NCI-H187 (cell line): ENCODE measurements at places on chromosomes 2 and 18.
A peak's percentile ranks its signal among the peaks of the same experiment; 100 is the strongest.

DNA sequence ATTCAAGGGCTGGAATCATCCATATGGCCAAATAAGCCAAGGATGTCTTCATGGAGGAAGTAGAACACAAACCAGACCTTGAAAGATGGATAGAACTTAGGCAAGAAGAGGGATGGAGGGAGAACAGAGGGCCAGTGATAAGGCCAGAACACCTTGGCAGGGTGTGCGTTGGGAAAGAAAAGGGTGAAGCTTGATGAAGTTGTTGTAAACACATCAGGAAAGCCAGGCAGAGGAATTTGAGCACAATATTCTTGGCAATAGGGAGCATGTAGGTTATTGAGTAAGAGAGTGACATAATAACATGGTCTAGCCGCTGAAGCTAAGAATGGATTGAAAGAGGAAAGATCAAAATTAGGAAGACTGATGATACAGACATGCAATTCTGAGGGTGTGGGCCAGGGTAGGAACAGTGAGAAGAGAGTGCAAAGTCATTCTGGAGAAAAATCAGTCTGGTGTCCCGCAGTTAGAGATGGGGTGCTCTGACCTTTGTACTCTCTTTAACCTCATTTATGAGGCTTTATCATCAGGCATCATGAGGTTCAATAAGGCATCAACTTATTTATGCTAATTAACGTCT lies 41.0 kb downstream of the SLC14A2 start:
- no peak for DNase-seq

DNA sequence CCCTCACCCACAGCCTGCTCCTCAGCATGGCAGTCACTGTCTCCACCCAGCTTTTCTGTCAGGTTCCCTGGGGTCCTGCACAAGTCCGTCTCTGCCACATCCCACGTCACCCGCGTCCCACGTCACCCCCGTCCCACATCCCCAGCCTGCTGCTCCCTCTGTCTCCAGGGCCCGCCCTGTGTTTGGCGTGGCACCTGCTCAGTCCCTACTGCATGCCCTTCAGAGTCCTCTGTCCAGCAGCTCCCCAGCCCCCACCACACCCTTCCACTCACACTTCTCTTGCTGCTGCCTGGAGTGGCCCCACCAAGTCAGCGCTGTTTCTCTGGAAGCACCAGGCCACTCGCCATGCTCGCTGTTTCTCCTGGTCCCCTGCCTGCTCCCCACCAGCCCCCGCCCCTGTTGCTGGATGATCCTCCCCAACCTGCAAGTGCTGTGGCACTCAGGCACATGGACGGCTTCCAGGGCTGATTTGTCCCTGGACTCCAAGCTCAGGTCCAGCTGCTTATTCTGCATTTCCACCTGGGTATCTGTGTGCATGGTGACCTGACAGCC lies 18.8 kb downstream of the ATG4B start:
- no peak for DNase-seq

DNA sequence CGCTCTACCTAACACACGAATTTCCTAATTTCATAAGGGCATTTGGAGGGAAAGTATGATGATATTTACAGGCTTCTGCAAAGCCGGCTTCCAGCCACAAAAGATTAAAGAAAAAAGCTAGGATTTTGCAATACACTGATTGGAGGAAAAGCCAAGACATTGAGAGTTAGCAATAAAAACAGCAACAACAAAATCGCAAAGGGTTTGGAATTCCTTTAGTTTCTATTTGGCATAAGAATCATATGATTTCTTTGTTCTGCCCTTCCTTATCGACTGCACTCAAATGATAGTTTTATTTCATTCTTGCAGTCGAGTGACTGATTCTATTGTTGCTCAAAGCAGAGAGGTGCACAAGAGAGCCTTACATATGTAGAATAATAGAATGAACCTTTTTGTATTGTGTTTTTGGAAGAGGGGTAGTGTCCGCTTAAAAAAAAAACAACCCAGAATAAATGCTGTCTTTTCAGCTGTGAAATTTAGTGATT lies 3.9 kb upstream of the ZNF532 start:
- no peak for DNase-seq

DNA sequence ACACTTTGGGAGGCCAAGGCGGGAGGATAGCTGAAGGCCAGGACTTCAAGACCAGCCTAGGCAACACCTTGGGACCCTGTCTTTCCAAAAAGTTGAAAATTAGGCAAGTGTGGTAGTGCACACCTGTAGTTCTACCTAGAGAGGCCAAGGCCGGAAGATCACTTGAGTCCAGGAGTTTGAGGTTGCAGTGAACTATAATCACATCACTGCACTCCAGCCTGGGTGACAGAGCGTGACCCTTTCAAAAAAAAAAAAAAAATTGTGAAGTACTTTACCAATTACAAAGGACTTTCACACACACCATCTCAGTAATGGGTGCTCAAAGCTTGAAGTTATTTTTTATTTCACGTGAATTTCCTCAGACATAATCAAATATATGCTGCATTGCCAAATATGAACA lies 65.0 kb downstream of the ATAD2B start:
- no peak for DNase-seq

DNA sequence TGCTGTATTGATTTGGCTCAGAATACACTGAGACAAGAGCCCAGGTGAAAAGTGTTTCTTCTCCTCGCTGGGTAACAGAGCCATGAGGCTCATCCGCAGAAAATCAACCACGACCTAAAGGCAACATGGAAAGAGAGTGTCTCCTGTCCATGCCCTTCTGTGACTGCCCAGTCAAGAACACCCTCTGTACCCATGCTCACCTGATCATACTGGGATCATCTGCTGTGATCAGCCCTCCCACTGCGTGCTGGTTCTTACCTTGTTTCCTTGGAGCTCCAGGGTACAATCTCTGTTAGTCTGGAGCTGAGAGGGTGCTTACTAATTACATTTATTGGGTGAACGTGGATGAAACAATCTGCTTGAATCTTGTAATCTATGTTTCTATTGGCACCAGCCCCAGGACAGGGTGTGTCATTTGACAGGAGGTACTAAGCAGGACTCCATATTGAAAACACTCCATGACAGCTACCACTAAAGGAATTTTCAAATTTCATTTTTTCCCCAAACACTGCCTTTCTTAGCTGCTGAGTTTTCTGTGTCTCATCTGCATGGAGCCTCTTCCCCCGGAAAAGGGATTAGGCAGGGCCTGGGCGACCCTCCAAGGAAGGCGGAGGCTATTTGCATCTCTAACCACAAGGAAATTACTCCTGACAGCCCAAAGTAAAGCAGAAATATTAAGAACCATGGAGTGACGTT lies 39.7 kb upstream of the GRP start:
- no peak for DNase-seq

GRCh38 chr2:34291076-34291475 lies 692.0 kb upstream of the FAM98A start:
- DNase-seq, result no peak

GRCh38 chr18:58536534-58537271 lies 92.2 kb downstream of the ALPK2 start:
- no peak for DNase-seq

DNA sequence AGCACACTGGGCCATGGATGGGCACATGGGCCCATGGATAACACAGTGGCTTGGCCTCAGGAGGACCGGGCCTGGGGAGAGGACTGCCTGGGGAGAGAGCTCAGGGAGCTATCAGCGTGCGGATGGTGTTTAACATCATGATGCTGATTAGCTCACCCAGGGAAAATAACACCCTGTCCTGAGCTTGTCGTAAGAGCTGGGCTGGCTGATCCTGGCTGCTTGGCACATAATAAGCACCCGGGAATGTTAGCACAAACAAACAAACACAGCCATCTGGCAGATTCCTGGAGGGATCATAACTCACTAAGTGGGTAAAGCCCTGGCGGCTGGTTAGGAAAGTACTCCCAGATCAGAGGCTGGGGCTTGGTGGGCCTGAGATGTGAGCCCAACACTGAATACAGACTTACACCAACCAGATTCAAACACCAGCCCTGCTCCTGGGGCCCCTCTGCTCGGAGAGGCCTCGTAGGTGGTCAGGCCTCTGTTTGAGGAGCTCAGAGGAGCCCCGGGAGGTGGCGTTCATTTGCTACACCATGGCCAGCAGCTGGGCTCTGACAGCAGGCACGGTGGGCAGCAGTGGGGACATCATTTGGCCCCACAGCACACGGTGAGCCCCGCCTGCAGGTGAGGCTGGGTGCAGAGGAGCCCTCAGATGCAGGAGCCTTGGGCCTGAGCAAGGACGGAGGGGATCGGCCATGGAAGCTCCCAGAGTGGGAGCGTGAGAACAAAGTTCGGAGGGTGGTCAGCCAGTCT lies 193.4 kb upstream of the HDAC4 start:
- DNase-seq, result no peak

DNA sequence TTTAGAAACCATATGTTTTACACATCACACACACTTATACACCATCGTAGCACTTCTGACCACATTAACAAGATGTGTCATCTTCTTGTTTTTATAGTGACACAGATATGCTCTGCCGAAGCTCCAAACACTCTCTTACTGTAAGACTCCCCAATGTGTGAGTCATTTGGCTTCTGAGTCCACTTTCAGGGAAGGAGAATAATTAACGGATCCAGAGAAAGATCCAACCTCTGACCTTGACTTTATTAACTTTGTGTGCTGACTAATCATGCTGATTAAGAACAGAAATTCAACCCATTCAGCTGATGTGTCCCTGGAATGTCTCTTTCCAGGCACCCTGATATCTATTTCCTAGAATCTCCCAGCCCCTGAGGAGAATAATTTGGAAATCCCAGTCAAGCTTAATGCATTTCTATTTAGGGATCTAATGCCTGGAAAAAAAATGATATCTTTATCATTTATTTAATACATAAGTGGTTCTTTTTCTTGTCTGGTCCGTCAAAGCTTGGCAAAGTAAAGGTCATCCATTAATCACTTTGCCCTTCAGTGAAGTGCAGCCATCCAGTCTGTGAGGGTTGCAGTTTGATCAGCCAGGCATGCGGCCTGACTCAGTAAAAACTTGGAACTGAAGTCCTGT lies 615.8 kb upstream of the SYT4 start:
- DNase-seq, result no peak

DNA sequence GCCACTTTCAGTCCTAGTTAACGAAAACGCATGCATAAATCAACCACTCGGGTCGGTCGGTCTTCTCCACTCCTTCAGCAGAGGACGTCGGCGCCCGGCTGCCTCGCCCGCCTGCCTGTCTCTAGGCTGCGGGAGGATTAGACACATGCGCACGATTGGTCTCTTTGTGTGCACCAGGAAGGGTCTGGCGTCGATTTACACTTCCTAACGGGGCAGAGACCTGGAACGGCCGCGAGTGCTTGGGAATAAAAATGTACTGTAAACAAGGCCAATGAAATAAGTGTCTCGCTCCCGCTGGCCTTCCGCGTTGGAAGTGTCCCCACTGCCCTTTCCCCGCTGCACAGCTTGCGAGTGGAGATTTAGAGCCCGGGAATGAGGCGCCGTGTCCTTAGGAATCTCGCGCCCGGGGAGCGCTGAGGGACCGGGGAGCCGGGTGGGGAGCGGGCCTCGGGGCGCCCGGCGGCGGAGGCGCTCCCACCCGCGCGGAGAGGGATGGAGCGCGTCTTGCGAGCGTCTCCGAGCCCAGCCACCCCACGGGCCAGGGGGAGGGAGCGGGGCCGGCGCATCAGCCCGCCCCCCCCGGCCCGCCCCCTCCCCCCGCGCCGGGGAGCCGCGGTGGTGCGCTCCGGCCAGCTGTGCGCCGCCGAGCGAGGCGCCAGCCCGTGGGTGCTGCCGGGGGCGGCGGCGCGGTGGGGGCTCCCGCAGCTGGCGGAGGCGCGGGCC lies at the start of gene DOK6:
Gene DOK6 (plus strand): TSS at position 636 of the 723 bp plus-strand sequence.
- peak; percentile 63 for DNase-seq

DNA sequence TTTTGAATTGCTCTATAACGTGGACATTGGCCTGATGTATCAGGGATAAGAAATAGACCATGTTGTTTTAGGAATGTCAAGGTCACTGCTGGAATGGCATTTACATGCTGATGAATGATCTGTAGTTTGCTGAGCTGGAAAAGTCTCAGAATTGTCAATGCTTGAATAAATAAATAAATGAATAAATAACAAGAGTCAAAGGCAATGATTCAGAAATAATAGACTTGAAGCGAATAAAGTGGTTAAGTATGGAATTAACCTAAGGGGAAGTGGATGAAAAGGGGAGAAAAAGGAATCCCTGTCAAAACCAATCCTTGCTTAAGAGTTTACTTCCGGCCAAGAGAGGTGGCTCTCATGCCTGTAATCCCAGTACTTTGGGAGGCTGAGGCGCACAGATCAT lies 1620.0 kb downstream of the SUCLG1 start:
- DNase-seq, result no peak

DNA sequence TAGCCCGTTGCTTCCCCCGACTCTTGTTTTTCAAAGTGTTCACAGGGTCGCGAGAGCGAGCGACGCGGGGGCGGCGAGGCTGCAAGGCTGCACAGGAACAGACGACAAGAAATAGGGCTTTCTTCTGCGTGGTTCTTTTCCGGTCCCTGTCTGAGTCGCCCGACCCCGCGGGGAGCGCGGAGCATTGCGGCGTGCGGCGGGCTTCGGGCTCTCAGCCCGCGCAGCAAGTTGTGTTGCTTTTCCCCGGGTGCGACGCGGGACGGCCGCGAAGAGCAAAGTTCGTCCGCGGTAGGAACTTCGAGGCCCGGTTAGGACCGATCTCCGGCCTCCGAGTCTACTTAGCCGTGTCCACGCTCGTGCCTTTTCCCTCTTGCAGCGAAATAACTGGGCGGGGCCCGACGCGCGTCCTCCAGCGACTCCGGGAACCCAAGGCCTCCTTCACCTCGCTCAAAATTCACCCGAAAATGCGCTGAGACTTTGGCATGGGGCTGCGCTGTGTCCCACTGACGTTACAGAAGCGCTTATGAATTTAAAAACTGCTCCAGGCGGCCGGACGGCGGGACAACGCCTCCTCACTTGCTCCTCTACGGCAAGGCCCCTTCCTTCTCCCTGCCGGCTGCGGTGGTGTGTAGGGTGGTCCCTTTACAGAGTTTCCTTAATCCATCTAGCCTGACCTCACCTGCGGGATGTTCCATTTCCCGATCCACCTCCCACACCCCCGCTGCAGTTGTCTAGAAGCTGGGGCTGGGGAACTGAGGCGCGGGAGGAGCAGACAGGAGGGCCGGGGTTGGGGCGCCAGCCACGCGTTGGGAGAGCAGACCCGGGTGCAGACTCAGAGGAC lies 1.5 kb upstream of the BCL2L11 start:
- DNase-seq, result no peak

GRCh38 chr2:65558743-65559142 lies 126.3 kb upstream of the SPRED2 start:
- no peak for DNase-seq

DNA sequence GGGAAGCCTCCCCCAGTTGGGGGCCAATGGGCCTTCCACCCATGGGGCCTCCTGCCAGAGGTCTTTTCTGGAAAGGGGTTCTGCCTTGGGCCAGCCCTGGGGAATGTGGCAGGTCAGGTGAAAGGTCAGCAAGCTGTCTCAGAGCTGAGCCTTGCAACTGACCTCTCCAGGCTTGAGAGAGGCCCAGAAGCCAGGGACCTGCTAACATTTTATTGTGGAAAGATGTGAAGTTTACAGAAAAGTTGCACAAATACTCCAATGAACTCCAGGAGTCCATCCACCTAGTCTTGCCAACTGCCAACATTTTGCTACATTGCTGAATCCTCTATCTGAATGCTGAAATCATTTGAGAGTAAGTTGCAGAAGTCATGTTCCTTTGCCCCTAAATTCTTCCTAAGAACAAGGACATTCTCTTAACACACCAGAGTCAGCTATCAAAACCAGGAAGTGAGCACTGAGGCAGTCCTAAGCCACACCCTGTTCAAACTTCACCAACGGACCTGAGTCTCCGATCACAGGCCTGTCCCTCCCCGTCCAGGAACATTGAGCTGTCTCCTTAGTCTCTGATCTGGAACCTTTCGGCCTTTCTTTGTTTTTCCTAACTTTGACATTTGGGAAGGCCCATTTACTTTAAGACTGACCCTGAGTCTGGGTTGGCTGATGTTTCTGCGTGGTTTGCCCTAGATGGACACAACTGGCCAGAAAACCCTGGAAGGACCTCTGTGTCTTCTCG lies 4.0 kb downstream of the SNORC start:
- DNase-seq, result no peak

GRCh38 chr2:36520431-36520830 lies 77.5 kb downstream of the FEZ2 start:
- no peak for DNase-seq
